NCI-H524 treated with DMSO at 0.1 percent for 48 hours (cell line): ENCODE measurements at places on chromosomes 7 and 10.
A peak's percentile ranks its signal among the peaks of the same experiment; 100 is the strongest.

- no peak for DNase-seq
These were observed 22.6 kb downstream of the PFKFB3 start for GRCh38 chr10:6225263-6225814.

DNA sequence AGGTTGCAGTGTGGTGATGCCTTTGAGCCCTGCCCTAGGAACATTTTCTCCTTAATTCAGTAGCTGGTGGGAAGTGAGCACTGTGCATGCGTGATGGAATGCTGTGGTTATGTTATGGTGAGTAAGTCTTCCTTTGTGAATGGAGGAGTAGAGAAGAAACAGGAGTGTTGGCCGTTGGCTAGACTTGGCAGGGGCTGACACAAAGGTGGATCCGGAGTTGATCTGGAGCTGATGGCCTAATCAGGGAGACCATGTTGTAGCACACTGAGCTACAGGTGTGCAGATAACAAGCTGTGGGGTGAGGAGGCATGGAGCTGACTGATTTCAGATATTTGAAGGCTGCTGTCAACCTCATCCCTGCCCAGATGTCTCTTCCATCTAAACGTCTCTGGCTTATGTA lies 122.3 kb downstream of the CNNM2 start:
- DNase-seq, result no peak

DNA sequence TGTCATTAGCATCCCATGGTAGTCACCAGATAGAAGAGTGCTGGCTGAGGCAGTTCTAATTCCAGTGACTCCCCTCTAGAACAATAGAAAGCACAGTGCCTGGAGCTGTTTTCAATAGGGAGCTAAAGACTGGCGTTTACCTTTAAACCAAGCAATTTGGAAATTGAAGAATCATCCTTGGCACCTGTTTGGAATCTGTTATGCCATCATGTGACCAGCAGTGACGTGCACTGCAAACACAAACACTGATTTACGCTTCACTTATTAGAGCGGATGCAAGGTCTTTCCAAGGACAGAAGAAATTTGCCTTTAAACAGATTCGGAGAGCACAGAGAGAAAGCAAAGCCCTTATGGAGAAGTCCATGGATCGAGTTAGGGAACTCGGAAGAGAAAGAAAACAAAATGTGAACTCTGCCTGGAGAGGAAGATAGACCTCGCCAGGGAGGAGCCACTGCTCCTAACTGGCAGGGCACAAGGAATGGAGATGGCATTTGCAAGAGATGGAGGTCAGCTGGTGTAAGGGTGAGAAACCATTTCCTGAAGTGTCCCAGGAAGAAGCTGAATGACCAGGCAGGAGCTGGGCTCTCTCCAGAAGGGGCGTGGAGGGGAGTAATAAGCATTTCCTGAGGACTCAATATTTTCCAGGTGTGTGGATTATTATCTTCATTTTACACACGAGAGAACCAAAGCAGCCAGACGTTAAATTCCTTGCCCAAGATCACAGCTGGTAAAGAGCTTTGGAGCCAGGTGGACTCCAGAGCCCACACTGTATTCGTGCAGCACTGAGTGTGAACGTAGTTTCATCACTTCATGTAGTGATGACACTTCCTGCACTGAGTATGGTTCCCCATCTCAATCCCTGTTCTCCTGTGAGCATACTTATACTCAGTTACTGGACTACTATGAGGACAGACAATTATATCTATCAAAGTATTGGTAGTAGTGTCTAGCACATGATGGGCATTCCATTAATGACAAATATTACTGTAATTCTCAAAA lies 97.7 kb downstream of the CUBN start:
- DNase-seq, result no peak

DNA sequence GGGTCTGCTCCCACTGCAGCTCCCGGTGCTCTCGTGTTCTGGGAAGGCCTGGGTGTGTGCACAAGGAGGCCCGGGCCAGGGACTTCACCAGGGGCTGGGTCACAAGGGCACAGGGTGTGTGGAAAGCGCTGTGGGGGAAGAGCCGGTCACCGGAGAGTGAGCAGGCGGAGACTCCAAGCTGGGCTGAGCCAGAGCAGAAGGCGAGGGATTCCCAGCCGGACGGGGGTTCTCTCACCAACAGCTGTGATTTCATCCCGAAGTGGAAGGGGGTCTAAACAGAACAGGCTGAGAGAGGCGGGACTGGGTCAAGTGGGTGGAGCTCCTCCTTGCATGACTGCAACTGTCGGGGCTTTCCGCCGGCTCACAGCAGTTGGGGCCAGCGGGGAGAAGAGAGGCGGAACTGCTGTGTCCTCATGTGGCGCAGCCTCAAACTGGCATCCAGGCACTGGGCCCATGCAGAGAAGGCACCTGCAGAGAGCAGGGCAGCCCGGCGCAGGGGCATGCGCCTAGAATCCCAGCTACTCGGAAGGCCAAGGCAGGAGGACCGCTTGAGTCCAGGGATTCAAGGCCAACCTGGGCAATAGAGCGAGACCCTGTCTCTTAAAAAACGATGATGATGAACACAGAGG lies 7.6 kb upstream of the ORAI2 start:
- DNase-seq, result peak; percentile 32

DNA sequence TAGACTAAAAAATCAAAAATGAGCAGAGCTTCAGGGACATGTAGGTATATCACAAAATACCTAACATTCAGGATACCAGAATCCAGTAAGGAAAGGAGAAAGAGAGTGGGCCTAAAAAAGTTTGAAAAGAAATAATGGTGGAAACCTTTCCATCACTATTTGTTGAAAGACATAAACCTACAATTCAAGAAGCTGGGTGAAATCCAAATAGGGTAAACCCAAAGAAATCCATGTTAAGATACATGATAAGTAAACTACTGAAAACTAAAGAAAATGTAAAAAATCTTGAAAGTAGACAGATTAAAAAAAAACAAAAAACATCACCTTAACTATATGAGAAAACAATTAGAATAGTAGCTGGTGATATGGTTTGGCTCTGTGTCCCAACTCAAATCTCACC lies 76.7 kb upstream of the COMTD1 start:
- no peak for DNase-seq

GRCh38 chr7:67487316-67487715 lies 490.7 kb downstream of the TYW1 start:
- DNase-seq, result no peak

- no peak for DNase-seq
These were observed 73.0 kb upstream of the CABCOCO1 start for GRCh38 chr10:61589547-61590243.

GRCh38 chr7:18653381-18654155 lies 158.0 kb downstream of the HDAC9 start:
- no peak for DNase-seq

DNA sequence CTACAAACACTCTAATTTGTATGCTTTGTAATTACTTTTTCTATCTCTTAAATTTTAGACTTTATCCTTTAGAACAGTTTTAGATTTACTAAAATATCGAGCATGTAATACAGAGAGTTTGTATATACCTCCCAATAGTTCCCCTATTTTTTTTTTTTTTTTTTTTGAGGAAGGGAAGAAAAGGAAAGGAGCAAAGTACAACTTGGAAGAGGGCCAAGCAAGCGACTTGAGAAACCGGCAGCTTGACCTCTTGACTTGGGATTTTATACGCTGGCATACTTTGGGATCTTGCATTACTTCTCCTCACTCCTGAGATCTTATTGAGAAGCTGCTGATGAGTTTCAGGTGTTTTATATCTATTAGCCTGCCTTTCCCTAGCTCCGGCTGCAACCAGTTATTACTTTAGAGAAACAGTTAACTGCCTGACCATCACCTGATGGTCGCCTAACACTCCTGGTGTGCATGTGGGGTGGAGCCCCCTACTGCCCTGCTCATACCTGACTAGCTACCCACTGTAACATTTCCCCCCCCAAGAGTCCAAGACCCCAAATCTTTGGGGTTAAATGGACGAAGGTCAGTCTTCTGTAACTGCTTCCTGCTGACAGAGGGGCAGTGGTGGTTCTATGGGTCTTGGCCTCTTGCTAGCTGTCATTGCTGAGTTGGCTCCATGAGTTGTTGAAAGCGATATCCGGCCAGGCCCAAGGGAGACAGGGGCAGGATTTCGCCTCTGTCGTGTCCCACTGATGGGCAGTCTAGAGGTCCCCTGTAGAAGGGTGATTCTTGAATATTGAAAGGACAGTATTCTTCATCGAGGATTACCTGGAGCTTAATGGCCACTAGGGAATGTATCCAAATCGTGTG lies 28.5 kb downstream of the MKLN1 start:
- DNase-seq, result no peak

DNA sequence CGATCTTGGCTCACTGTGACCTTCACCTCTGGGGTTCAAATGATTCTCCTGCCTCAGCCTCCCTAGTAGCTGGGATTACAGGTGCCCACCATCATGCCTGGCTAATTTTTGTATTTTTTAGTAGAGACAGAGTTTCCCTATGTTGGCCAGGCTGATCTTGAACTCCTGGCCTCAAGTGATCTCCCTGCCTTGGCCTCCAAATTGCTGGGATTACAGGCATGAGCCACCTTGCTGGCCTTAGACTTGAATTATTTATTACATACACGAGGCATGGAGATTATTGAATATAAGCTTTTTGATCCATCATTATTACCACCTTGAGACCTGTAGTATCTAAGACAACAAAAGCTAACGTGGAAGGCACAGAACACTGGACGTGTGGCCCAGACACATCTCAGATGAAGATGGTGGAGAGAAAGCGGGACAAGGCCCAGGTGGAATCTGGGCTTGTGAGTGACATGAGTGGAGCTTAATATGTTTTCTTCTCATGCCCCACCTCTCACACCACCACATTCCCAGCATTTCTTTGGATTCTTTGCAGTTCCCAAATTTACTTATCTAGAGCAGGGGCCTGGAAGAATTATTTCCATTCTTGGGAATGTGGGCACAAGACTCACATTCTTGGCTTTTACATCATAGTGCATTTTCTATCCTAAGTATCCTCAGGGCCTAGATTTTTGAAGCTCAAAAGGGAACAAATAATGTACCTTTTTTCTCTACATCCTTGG lies 76.6 kb downstream of the SUGCT start:
- DNase-seq, result no peak

DNA sequence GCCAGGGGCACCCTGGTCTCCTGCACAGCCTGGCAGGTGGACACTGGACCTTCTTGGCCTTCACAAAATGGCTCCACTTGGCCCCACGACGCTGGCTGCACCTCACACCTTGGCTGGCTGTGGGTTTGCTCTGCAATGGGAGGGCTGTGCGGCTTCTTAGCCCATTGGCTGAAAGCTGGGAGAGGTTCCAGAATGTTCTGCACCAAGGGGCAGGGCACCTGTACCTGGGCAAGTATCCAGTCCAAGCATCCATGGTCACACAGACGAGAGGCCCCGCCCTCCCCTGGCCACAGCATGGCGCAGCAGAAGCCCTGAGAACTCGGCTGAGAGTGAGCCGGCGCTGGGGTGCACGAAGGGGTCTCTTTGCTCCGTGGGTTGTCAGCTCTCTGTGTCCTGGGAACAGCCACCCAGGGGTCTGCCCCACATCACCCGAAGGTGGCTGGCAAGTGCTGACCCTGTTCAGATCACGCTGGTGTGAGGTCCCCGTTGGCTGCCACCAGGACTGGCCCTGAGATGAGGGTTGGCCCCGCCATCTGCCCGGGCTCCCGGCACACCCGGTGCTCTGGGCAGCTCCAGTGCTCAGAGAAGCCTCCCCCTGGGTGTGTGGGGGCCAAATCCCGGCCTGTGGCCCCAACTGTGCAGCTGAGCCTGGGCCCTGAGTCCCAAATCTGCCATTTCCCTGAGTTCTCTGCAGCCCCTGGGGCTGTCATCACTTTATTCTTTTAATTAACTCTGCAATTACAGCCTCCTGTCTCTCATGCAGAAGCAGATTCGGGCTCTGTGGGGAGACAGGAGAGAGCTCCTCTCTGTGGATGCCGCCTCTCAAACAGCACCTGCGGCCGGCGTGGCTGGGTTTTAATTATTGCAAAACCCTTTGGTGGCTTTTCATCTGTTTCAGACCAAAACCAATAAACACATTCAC lies 19.4 kb upstream of the ADGRA1 start:
- no peak for DNase-seq

- no peak for DNase-seq
These were observed 56.1 kb downstream of the ATAD1 start for GRCh38 chr10:87761892-87762291.

GRCh38 chr7:14381936-14382335 lies 392.5 kb upstream of the ETV1 start:
- no peak for DNase-seq

- DNase-seq, result peak; percentile 35
These were observed 1007.8 kb downstream of the REEP3 start for GRCh38 chr10:64529003-64529350.

GRCh38 chr10:76080991-76081390 lies 649.6 kb downstream of the LRMDA start:
- DNase-seq, result no peak

DNA sequence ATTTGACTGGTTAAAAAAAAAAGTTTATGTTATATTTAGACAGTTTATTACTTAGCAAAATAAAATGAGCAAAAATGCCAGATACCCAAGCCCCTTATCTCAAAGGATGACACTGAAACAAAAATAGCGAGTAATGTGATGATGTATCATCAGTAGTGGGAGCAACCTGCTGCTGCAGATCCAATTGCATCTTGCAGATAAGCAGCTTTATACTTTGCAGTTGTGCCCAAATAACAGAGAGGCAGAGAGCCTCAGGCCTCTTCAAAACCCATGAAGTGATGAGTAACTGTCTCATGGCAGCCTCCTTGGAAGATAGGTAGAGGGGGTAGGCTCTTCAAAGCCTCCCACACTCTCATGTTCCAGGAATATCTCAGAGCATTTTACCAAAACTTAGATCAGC lies 468.2 kb upstream of the LRRTM3 start:
- no peak for DNase-seq

GRCh38 chr10:119502209-119502608 lies 40.3 kb downstream of the RGS10 start:
- DNase-seq, result peak; percentile 30

GRCh38 chr7:40571796-40572195 lies 437.0 kb downstream of the SUGCT start:
- no peak for DNase-seq

- DNase-seq, result no peak
These were observed 53.4 kb upstream of the SLC35B4 start for GRCh38 chr7:134370135-134370534.

- no peak for DNase-seq
These were observed 186.8 kb downstream of the USP6NL start for GRCh38 chr10:11424456-11425295.

GRCh38 chr10:78714225-78714624 lies 354.5 kb upstream of the ZMIZ1 start:
- DNase-seq, result no peak

GRCh38 chr10:63628526-63629362 lies 107.5 kb downstream of the REEP3 start:
- DNase-seq, result peak; percentile 73
